ENCODE measurements at places on chromosomes 12 and 14.

- DNase-seq, result peak; percentile 24
Observed at GRCh38 chr12:110270125-110270962, 10.7 kb upstream of the ATP2A2 start.

GRCh38 chr12:65728848-65729793 is 95.2 kb upstream of the HMGA2 start:
- DNase-seq, result peak; percentile 39

DNA sequence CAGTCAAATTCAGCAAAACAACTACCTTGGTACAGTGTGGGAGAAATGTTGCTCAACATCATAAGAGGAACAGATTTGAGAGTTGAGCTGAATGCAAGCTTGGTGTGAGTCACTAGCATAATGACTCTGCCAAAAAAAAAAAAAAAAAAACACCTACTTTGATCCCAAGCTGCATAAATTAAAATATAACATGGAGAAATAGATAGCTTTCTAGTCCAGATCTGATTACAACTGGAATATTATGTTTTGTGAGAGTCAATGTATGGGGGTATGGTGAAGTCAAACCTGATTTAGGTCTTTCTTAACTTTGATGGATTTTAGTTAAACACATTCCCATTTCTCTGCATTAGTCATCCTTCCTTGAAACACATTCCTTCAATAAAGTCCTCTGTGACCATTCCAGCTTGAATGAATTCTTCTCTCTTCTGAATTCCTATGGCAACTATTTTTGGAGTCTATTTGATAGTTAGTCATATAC is 188.1 kb downstream of the SLC5A8 start:
- DNase-seq, result peak; percentile 8

DNA sequence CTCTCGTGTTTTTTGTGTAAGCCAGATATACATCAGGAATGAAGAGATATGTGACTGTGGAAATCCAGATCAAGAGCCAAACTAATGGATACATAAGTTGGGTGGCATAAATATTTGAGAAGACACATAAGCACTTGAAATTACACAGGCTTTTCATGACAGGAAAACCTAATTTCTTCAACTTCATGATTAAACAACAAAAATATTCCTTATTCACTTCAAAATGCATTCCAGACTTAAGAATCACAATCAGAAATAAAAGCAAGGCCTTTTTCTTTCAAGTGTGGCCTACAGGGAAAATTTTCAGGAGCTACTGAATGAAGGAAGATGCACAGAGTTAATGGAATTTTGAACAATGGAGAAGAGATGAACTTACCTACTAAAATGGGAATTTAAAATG is 515.6 kb downstream of the FOXG1 start:
- no peak for DNase-seq

DNA sequence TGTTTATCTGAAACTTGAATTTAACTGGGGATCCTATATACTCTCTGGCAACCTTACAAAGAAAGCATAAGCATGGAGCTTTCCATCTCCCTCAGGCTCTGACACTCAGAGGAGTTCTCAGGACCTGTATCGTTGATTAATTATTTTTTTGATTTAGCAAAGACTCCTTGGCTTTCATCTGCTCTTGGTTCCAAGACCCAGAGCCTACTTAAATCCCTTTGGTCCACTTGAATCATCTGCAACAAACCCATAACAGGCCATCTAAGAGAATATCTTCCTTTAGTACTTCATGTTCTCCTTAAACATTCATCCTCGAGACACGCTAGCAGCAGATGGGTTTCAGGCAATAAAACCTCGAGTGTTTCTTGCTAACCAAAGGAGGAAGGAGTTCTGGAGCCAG is 85.4 kb downstream of the ZFP36L1 start:
- DNase-seq, result no peak

DNA sequence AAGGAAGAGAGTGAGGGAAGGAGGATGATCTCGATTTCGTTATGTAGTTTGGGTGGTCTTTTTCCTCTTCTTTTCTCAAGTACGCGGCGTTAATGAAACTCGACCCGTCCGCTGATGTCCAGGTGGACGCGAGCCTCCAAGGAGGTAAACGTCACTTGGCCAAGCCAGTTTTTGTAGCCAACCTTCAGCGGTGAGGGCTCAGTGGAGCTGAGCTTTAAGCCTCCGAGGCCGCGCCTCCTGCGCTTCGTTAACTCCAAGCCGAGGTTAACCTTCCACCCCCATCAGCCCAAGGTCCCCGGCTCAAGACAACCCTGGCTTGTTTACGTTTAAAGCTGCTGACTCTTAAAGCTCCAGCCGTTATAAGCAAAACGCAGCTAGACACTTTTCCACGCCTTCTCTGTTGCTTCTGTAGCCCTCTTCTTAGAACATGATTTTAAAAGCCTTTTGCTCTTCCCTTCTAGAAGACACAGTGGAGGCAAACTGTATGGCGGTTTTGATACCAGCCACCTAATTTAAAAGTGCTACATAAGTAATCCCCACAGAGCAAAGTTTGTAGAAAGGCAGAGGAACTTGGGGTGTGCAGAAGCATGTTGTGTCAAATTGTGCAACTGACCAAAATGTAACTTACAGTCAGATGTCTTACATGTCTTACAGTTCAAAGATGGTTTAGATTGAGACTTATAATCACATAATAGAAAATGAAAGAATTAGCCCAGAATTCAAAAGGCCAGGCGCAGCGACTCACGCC is 923 bp upstream of the ITPR2 start:
- DNase-seq, result peak; percentile 76

GRCh38 chr12:50636505-50636904 is 127.4 kb upstream of the ATF1 start:
- no peak for DNase-seq

DNA sequence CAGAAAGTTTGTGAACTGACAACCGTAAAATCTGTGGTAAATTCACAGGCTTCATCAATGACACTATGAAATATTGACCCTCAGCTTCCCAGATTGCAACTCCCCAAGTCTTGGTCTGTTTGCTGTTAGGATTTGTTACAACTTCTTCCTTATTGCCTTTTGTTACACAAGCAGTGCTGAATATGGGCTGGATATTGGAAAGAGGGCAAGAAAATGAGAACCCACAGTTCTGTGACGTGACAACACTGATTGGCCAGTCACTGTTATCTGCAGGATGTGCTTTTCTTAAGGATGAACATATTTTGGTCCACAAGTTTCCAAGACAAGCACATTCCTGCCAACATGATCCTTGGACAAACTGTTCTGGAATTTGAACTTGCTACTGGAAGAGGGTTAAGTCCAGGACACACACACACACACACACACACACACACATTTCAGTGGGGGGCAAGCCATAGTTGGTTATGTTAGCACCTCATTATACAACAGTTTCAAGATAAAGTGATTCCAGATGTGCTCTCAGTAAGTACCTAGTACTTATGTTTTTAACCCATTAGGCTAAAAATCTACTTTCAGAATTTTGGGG is 16.6 kb upstream of the SLC38A2 start:
- DNase-seq, result no peak

GRCh38 chr12:105865886-105866285 is 272.9 kb downstream of the NUAK1 start:
- DNase-seq, result no peak

- peak; percentile 56 for DNase-seq
Observed at GRCh38 chr14:89349171-89350008, 67.6 kb downstream of the FOXN3 start.

DNA sequence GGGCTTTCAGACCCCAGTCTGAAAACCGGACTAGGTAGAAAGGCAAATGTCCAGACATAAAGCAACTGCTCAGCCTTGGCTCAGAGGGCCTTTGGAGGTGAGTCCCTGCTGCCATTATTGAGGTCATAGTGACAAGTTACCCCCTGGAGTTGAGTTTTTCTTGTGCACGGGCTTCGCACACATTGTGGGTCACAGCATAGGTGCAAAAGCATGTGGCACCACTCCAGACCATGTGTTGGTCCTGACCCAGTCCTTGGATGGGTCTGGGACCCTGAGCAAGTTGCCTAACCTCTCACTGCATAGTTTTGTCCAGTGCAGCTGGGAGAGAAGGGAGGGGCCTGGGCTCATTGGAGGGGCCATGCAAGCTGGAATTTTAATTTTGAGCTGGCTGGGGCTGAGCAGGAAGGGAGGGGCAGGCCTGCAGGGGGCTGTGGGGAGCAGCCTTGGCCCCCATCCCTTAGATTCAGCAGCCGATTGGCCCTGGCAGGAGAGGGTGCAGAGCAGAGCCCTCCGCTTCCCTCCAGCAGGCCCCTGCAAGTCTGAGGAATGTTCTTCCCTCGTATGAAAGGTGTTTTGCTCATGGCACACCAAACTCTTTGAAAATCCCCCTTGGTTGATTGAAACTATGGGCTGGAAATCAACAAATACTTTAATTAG is 4.2 kb upstream of the KRT5 start:
- no peak for DNase-seq

DNA sequence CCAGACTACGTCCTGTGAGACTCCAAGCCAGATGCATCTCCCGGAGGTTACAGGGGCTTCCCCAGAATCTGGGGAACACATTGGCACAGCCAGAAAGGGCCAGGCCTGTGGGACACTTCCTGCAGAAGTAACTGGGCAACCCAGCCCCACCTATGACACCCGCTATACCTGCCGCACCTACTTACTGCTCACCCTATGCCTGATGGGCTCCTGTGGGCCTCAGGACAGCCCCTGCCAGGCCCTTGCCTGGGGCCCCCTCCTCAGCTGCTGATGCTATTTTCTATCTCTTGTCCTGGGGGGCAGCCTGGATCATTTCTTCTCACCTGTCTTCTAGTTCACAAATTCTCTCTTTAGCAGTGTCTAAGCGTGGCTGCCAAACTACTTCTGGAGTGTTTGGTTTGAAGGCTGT is 28.7 kb downstream of the JAG2 start:
- DNase-seq, result no peak

DNA sequence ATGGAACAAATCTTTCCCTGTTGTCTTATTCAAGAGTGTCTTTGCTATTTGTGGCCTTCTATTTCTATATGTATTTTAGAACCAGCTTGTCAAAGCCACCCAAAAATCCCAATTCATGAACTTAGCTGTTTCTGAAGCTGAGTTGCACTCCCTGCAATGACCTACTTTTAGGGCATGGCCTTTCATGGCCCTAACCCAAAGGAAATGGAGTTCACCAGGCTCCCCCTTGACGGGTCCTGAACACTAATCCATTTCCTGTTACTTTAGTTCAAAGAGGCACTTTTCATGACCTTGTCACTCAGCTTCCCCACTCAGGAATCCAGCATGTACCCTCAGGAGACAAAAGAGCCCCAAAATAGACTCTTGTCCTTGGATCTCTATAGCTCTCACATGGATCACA is 7.6 kb downstream of the TMED8 start:
- DNase-seq, result peak; percentile 23

DNA sequence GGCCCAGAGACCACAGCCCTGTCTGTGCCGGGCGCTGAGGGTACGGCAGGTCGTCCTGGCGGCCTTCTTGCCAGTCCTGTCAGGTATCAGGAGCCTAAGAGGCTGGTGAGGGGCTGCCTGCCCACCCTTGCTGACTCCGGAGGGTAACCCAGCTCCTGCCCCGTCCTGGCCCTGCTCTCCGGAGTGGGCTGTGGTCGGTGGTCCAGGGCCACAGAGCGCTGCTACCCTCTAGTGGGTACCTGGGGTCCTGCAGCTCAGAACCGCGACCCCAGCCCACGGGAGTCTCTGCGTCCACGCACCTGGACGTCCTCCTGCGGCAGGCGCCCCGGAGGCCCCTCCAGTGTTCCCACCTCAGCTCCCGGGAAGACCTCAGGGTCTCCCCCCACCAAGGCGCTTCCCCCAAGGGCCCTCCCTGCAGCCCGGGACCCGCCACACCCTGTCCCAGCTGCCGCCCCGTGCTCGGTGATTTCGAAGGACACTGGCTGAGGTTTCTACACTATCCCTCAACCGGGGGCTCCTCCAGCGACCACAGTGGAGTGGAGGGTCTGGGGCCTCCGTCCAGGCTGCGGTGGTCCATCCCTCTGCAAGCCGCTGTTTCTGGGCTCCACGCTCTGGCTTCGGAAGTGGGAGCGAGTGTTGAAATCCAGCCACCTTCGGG is 75.9 kb upstream of the FBRSL1 start:
- no peak for DNase-seq

DNA sequence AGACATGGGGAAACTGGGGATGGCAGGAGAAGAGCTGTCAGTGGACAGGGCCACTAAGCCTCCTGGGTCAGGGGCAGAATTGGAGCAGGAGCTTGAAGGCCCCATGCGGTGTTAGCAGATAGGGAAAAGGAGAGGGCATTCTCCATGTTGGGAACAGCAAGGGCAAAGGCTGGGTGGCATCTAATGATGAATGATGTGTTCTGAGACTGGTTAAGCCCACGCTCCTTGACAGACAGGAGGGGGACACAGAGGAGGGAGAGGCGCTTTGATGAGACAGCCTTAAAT is 63.0 kb downstream of the CLMN start:
- DNase-seq, result no peak

DNA sequence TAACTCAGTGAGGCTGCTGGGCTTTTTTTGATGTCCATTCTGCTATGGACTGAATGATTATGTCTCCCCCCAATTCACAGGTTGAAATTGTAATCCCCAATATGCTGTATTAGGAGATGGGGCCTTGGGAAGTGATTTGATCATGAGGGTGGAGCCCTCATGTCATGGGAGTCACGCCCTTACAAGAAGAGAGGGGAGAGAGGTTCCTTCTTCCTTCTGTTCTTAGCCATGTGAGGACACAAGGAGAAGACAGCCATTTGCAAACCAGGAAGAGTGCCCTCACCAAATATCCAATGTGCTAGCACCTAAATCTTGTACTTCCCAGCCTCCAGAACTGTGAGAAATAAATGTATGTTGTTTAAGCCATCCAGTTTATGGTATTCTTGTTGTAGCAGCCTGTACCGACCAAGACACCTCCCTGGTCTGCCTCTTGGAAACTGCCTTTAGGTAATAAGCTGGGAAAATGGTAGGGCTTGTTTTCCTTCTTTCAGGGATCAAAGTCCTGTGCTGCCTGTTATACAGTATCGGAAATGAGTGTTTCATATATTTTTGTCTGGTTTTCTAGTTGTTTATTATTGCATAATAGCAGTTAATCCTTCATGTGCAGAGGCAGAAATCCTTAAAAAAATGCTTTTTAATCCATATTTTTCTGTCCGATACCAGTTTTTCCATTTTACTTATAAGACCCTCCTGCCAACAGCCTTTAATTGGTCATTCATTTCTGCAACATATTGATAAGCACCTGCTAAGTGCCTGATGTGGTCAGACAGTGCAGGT is 16.3 kb downstream of the BORCS5 start:
- DNase-seq, result no peak

DNA sequence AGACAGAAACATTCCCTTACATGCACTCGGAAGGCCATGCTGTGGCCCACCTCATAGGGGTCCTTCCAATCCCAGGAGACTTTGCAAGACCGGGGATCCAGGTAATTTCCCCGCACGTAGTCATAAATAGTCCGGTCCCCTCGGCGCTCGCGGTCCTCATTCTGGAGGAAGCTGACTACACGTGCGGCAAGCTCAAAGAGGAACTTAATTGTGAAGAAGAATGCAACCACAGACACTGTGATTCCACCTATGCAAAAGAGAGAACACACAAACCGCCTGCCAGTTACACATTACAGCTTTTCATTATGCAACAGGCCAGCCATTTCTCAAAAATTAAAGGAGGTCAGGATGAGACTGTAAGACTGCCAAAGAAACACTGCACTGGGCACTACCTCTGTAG is 28.4 kb downstream of the AREL1 start:
- peak; percentile 86 for DNase-seq

GRCh38 chr14:95515080-95515489 is 1.4 kb downstream of the SYNE3 start:
- DNase-seq, result no peak
